ENCODE measurements at places on chromosomes 16 and 17.

- no peak for DNase-seq
These were observed 430 bp downstream of the C16orf89 start for GRCh38 chr16:5065326-5065725.

DNA sequence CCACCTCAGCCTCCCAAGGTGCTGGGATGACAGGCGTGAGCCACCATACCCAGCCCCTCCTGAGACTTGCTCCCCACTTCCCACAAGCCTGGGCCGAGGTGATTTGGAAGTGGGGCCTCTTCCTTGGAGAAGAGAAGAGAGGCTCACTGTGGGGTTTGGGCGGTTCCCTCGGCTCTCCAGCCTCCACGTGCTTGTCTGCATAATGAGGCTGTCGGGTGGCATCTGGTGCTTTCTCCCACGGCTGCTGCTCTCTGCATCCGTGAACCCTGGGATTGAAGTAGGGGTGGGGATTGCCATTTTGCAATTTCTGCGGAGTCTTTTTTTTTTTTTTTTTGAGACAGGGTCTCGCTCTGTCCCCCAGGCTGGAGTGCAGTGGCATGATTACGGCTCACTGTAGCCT, 101.4 kb downstream of the RAP1GAP2 start:
- DNase-seq: no peak

DNA sequence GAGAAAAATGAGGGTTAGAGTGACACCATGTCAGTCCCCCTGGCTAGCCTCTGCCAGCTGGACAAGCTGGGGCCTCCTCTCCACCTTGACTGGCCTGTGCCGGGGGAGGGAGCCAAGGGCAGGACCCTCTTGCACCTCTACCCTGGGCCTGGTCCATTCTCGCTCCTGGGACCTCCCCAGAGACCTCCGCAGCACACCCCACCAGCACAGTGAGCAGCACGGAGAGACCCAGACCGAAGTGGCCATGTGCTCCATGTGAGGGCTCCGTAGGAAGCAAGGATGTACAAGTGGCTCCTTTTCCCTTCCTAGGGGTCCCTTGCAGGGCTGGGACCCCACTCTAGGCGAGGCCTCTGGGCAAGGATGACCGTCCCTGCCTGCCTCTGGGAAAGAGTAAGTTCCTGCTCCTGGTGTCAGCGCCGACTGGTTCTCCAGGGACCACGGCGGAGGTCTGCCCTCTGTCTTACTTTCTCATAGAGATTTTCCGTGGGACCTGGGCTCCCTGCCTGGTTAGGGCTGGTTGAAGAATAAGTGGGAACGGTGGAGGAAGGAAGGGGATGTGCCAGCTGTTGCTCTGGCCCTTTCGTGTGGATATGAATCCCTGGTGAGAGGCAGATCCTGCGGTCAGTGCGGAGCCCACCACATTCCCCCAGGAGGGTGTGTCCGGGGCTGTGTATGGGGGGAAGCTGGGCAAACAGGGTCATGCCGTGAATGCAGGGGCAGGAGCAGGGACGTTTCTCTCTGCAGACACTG, 124.2 kb downstream of the METRNL start:
- no peak for DNase-seq

GRCh38 chr17:65017207-65017774, 39.2 kb downstream of the GNA13 start:
- DNase-seq: no peak

- DNase-seq: no peak
These were observed 946 bp upstream of the TMEM256 start for GRCh38 chr17:7404737-7405349.

DNA sequence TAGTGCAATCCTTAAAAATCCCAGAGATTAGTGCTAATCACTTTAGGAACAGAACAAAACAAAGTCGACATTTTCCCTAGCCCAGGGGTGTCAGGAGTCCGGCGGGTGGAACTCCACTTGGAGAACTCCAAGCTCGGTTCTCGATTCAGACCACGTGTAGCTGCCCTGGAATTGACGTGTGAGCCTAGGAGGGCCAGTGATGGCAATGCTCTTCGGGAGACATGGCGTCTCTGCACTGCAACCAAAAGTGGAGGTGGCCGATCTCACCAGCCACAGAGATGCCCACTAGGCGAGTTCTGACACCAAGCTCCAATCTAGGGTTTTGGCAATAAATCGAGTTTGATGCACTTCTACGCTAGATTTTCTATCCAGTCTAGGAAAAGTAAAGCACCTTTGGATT, 17.6 kb downstream of the MAP1LC3B start:
- DNase-seq: no peak

- no peak for DNase-seq
These were observed 59.6 kb downstream of the YPEL2 start for GRCh38 chr17:59391021-59391420.

GRCh38 chr16:4409081-4409932, 7.1 kb downstream of the CORO7 start:
- DNase-seq: peak; percentile 14

DNA sequence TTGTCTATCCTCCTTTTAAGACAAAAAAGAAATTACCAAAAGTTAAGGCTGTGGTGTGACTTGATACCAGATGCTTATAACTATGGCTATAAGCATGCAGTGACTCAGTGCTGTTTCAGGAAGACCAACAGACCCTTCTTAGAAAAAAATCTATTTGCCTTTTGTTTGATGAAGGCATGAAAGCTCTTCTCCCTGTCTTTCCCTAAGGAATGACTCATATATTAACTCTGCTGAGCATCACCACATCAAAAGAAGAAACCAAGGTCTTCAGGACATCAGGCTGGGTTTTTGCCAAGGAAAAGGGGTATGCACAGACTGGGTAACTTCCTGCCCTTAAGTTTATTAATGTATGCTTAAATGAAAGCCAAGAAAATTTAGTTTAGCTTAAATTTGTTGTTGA, 47.1 kb downstream of the VMP1 start:
- no peak for DNase-seq

GRCh38 chr17:8051831-8052230, 13.0 kb downstream of the ALOX15B start:
- no peak for DNase-seq

DNA sequence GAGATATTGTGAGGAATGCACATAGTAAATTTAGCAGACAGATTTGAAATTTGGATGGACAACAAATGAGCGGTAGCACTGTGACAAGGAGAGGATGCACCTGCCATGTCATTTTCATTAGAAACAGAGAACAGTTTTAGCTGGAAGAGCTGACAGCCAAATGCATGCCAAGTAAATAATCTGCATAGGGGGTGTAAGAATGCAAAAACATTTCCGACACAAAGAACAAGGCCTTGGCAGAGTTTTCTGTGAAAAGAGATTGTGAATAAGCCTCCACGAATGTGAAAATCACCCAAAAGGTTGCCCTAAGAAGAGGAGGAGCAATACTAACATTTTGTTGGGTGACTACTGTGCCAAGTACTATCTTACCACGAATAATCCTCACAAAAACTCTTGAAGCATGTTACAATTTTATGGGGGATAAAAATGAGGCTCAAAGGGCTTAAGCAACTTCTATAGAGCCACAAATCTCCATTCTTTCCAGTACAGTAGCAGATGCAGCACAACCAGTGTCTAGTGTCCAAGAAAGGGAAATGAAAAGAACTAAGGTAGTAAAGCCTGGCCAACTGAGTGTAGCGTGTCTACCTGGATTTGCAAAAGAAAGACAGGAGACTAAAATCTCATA, 28.3 kb downstream of the TMEM100 start:
- DNase-seq: no peak

GRCh38 chr17:32828822-32829221, 48.1 kb downstream of the MYO1D start:
- no peak for DNase-seq

GRCh38 chr16:13957197-13958078, 37.5 kb downstream of the ERCC4 start:
- DNase-seq: peak; percentile 70
